NT2/D1 (cell line): ENCODE measurements at places on chromosomes 5 and 9.
A peak's percentile ranks its signal among the peaks of the same experiment; 100 is the strongest.

- DNase-seq, result no peak
Observed at GRCh38 chr9:120441426-120442307, 138.3 kb downstream of the CDK5RAP2 start.

DNA sequence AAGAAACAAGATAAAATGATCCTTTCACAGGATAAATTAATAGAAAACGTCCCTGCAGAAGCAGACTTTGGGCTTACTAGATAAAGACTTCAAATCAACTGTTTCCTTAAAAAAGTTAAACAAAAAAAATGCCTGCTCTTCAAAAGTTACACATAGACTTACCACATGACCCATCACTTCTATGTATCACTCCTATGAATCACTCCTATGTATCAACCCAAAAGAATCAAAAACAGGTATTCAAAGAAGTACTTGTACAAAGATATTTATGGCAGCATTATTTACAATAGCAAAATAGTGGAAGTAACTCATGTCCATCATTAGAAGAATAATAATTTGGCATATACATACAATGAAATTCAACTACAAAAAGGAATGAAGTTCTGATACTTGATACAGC lies 56.3 kb upstream of the PRDM9 start:
- no peak for DNase-seq

GRCh38 chr9:129139993-129140396 lies 28.8 kb downstream of the PTPA start:
- DNase-seq, result peak; percentile 98

- no peak for DNase-seq
Observed at GRCh38 chr9:111898331-111899096, 1.9 kb downstream of the UGCG start.

GRCh38 chr9:28059192-28059591 lies 485.9 kb upstream of the C9orf72 start:
- no peak for DNase-seq

GRCh38 chr9:99811598-99812383 lies 9.9 kb upstream of the NR4A3 start:
- no peak for DNase-seq

DNA sequence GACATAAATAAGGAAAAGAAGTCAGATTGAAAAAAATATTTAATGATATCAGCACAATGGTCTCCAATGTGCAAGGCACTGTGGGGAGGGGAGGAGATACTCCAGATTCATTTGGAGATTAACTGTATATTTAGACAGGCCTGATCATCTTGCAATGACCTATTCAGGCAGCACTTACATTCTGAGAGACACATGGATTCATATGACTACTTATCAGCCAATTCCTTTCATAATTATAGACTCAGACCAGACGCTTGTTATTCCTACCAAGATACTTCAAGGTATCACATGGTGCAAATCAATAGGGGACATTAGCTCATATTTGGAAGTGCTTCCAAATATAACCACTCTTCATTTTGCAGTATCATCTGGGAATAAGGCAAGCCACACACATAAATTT lies 153.5 kb upstream of the TARS1 start:
- DNase-seq, result no peak

DNA sequence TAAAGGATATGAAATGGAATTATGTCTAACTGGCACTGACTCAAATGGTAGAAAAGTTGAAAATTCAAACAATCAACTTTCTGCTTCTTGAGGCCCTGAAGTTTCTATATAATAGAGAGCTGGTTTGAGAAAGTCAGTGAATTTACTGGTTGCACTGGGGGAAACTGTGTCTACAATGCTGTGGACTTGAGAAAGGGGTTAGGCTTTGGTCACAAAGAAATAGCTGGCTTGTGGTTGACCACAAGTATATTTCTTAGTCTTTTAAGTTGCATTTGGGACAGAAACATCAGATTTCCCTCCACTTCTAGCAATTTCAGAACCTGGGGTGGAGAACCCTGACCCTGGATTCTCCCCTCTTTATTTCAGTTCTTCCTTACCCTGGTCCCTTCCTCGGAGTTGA lies 192.6 kb upstream of the ACTBL2 start:
- no peak for DNase-seq

- DNase-seq, result no peak
Observed at GRCh38 chr9:31597977-31598376, 786.5 kb upstream of the ACO1 start.
